Nucleus accumbens (tissue), 56 donors: ENCODE measurements at places on chromosomes 13 and 19.

GRCh38 chr19:48674216-48674809 lies 1.5 kb upstream of the NTN5 start:
- no peak for DNase-seq

- DNase-seq, result no peak
Observed at GRCh38 chr13:93942016-93942415, 537.5 kb downstream of the DCT start.

DNA sequence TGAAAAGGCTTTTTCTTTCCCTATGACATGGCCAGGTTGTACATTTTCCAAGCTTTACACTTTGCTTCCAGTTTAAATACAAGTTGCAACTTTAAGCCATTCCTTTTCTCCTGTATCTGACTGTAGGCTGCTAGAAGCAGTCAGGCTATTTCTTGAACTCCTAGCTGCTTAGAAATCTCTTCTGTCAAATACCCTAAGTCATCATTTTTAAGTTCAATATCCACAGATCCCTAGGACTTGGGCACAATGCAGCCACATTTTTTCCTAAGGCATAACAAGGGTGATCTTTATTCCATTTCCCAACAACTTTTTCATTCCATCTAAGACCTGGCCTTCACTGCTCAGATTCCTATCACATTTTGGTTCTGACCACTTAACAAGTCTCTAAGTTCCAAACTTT lies 142.7 kb upstream of the TUBA3C start:
- DNase-seq, result no peak

DNA sequence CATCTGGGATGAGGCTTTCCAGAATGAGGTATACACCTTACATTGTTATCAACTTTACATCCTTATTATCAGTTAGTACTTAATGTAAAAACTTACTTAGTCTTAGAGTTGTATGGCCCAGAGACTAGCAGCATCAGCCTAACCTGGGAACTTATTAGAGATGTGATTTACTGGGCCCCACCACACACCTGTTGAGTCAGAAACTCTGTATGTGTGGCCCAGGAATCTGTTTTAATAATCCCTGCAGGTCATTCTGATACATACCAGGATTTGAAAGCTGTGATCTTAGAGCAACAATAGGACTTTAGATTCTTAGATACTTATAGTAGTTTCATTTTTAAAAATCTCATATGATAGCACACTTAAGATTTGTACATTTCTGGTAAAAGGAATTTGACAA lies 17.4 kb downstream of the FNDC3A start:
- no peak for DNase-seq

- no peak for DNase-seq
Observed at GRCh38 chr13:42747399-42747873, 33.9 kb upstream of the FAM216B start.

- DNase-seq, result no peak
Observed at GRCh38 chr13:52921194-52921593, 72.8 kb upstream of the PCDH8 start.

DNA sequence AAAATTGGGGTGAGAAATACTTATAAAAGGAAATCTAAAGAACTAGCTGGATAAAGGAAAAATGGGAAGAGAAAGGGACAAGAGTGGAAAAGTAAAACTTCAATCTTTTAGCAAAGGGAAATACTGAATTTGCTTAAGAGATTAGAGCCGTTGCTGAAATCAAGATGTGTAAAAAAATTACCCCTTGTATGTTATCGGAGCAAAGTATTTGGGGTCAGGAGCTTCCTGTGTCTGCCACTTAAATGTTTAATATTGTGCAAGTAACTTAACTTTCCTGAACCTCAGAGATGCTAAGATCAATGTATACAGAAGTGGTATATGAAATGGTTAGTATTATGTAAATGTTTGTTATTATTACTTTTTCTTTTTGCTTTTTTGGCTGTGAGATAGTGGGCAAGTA lies 51.6 kb downstream of the NDFIP2 start:
- DNase-seq, result no peak

- DNase-seq, result no peak
Observed at GRCh38 chr19:4980067-4980466, 11.2 kb downstream of the KDM4B start.

DNA sequence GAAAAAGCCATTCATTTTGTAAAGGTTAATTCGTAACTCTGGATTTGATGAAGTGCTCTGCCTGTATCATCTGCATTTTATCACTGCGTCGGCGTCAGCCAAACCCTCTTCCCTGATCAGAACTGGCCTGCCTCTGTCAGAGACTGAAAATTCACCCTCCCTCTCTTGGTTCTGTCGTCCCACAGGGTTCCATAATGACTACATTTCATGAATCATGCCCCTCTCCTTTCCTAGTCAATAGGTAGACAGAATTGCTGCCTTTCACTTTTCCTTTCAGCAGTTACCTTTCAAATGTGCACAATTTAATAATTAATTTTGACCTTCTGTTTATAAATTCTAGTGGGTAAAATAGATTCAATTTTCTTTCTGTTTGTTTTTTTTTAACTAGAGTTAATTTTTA lies 423.4 kb downstream of the RFC3 start:
- DNase-seq, result no peak

GRCh38 chr19:41154060-41154459 lies 39.0 kb upstream of the CYP2S1 start:
- no peak for DNase-seq

DNA sequence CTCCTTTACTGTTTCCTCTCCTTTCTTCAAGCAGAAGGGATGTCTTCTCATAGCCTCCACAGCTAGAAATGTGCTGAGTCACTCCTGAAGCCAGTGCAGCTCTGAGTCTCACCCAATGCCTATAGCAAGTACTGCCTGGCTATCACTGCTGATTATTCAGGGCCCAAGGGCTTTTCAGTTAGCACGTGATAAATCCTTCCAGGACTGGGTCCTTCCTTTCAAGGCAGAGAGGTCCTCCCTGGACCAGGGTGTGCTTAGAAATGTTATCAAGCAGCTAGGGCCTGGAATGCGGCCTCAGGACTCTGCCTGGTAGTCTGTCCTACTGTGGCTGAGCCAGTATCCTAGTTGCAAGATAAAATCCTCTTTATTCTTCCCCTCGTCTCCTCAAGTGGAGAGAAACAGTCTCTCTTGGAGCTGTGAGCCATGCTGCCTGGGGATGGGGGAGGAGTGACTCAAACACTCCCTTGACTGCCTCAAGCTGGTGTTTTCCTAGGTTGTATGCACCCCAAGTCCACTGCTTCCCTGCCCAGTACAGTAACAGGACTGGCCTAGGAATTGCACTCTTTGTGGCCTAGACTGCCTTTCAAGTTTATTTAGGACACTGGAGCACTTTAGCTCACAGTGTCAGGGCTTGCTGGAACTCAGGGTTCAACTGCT lies 198.7 kb upstream of the SERP2 start:
- no peak for DNase-seq

DNA sequence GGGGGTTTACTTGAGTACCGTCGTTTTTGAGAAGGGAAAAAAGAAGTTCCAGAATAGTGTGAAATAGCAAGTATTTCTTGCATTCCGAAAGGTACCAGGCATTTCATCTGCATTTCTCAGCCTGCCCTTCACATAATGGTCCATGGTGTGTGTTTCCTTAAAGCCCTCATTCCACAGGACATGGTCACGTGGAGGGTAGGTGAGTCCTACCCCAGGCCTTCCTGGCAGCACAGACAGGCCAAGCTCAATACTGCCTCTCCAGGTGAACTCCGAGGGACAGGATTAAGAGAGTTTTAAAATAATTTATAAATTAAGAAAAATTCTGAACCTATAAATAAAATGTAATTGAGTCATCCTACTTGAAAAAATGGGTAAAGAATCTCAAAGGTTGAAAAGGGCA lies 64.7 kb downstream of the TNFRSF19 start:
- no peak for DNase-seq

DNA sequence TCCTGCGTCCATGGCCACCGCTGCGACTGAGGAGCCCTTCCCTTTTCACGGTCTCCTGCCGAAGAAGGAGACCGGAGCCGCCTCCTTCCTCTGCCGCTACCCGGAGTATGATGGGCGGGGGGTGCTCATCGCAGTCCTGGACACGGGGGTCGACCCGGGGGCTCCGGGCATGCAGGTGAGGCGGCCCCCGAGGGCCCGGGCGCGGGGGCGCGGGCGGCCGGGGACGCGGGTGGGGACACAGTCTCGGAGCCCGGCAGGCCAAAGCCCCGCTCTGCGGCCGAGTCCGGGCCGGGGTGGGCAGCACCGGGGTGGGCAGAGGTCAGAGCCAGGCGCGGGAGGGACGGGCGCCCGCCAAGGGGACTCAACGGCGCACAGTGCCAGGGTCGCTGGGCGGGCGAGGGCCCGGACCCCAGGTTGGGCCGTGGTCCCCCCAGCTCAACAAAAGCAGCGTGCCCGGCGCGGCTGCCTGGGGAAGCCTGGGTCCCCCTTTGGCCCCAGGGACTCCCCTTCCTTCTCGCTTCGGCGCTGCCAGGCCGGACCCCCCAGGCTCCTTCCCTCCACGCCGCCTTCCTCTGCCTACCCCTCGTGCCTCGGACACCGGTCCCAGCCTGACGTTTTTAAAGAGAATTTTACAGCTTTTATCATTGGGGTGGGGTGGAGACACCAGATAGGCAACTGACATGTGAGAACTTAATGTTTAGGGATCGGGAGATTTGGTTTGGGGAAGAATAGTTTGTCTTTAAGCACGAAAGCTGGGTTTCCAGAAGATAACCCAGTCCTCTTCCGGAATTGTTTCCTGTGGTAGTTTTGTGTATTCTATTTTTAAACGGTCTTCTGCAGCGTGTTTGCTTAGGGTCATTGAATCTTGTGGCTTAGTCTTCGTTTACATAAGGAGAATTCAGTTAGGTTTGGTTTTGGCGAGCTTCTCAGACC lies 509 bp downstream of the TPP2 start:
- peak; percentile 14 for DNase-seq

DNA sequence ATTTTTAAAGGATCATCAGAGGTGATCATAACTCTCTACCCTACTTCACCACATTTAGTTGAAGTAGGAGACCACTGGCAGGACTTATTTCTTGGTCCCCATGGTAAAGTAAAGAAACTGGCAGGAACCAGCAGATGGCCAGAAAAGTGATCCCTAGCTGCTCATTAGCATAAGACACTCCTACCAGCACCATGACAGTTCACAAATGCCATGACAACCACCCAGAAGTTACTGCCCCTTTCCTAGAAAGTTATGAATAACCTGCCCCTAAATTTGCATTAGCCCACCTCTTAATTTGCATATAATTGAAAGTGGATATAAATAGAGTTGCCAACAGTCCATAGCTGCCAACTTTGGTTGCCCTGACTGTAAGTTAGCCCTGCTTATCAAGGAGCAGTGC lies 18.4 kb upstream of the RUBCNL start:
- DNase-seq, result no peak

GRCh38 chr19:36417752-36418286 lies 625 bp downstream of the ZFP82 start:
- DNase-seq, result no peak

GRCh38 chr13:102443249-102443648 lies 41.4 kb upstream of the FGF14 start:
- DNase-seq, result no peak

GRCh38 chr13:18212873-18213272 lies 968.8 kb downstream of the TUBA3C start:
- DNase-seq, result no peak

DNA sequence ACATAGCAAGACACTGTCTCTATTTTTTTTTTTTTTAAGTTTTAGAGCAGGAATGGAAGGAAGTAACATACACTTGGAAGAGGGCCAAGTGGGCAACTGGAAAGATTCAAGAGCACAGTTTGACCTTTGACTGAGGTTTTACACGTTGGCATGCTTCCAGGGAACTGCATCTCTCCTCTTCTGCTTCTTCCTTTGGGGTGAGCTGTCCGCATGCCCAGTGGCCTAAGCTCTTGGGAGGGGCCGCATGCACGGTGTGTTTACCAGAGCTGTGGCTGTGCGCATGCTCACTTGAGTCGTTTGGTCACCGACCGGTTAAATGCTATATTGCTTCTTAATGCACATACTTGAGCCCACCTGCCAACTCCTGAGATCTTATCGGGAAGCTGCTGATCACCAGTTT lies 727.7 kb downstream of the UQCRFS1 start:
- DNase-seq, result no peak
